ENCODE measurements at places on chromosomes 6 and 20.
A peak's percentile ranks its signal among the peaks of the same experiment; 100 is the strongest.

DNA sequence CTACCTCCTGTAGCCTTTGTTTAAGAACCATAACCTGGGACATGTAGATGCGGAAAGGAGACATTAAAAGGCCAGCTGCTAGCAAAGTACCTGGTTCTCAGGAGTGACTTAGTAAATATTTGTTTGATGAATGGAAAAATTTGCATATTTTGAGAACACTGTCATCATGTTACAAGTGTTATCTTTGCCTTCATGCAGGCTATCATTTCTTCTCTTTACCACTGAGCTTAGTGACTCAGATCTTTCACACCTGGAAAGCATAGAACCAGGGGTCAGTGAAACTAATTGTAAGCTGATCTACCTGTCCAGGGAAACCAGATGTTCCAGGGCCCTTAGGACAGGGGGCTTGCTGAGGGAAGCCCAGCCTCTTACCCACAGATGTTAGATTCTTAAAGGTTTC lies 5.4 kb downstream of the ZFP57 start:
- DNase-seq, result no peak

- DNase-seq, result no peak
Measured at GRCh38 chr20:17358854-17359253, 132.0 kb downstream of the PCSK2 start.

DNA sequence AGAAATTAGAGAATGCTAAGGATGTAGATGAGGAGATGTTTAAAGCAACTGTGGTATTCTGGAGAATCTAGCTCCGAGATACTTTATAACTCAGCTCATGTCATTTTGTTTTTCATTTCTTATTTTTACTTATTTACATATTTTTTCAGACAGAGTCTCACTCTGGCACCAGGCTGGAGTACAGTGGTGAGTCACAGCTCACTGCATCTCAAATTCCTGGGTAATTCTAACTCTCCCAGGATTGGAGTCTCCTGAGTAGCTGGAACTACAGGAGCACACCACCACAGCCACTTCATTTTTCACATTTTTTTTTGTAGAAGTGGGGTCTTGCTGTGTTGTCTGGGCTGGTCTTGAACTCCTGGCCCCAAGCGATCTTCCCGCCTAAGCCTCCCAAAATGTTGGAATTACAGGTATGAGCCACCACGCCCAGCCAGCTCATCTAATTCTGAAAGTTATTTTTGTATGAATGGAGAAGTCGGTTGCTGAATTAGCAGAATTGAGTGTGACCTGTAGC lies 94.3 kb upstream of the FAM8A1 start:
- no peak for DNase-seq

DNA sequence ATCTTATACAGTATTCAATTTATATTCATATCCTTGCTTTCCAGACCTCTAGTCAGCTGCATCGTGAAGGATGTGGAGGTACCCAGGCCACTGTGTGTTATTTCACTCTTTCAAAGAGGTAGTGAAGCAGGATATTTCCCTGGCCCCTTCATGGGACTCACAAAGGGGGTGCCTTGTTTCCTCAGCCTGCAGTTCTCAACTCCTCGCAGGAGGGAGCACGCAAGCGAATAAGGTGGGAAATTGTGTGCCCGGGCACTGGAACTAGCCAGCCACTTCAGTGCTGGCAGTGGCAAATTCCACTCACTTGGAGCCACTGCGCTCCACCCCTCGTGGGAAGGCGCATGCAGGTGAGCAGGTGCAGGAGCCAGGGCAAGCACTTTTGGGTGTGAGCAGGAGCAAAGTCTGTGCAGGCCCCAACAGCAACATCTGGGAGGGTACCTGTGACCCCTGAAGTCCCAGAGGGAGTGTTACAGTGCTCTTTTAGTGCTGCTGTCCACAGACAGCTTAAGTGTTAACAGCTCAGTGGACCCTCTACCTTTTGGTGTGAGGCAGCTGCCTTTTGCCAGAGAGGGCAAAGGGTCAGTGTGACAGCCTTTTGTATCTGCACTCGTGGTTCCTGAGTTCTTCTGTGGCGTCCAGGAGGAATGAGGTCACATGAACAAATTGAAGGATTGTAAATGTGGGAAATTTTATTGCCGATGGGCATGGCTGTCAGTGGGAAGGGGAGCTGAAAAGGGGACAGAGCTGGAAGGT lies 49.4 kb upstream of the FAM135A start:
- no peak for DNase-seq

- DNase-seq, result no peak
Measured at GRCh38 chr6:20412682-20413073, 11.0 kb downstream of the E2F3 start.

DNA sequence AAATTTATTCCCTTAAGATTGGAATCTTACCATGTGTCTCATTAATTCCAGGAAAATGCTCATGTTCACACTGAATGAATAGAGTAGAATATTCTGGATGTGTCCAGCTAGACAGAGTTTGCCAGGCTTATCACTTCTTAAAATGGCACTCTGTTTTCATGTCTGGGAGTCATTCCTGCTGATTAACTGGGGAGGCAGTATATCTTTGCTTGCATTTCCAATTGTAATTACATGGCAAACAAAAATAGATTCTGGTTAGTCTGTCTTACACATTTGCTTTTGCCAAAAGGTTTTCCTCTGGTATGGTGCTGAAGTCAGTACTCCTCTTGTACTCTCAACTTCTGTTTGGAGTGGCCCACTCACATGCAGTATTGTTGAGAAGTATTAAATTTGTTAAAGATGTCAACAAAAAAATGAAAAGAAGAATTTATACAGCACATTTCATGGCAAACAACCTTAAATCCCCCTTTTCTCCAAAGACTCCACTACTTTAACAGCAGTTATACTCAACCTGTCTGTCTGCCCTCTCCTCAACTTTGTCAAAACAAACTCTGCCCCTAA lies 70.2 kb downstream of the TENT5A start:
- DNase-seq, result no peak

GRCh38 chr6:81996414-81996813 lies 243.9 kb upstream of the TENT5A start:
- no peak for DNase-seq

DNA sequence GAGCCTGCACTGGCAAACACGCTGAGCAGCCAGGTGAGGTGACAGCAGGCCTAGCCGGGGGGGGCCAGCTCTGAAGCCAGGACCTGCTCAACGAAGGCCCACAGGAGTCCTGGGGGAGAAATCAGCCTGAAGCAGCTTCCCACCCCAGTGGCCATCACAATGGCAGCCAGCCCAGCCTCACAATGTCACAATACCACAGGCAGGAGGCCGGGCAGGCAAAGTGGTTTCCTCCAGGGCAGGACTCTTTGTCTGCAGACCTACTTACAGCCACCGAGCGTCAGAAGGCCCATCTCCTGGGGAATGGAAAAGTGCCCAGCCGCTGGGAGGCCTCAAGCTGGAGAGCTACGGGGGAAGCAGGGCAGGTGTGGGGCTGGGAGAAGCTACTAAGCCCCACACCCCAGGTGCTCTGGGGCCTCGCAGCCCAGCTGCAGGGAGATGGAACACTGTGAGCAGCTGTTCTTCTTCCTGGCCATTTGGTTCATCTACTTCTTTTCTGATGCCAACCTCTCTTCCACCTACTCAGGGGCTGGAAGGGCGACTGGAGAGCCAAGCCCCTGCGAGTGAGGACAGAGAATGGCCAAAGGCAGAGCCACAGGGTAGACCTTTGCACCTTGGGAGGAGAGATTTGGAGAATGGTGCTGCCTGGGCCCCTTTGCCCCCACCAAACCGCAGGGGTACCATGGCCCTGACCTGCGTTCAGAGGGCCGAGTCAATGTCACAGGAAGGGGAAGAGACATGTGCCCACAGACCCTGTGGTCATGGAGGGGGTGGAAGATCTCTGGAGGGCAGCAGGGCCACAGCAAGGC lies 22.3 kb upstream of the AVP start:
- no peak for DNase-seq

- DNase-seq, result no peak
Measured at GRCh38 chr6:123869334-123869733, 65.7 kb downstream of the NKAIN2 start.

DNA sequence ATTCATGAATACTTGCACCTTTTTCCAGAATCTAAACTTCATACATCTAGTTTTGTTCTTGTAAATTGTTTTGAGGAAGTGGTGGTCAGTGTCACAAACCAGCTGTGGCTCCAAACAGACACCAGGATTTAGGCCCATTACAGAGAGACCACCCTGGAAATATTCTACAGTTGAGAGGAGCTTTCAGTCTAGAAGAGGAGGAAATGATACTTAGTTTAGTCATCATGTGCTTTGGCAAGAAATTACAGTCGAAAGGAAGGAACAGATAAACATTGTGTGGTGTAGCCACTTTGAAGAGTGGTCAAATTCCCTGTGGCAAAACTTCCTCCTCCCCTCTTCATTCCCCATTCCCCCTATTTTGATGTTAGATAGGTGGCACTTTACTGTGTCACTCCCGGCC lies 15.7 kb downstream of the DCBLD1 start:
- DNase-seq, result no peak

DNA sequence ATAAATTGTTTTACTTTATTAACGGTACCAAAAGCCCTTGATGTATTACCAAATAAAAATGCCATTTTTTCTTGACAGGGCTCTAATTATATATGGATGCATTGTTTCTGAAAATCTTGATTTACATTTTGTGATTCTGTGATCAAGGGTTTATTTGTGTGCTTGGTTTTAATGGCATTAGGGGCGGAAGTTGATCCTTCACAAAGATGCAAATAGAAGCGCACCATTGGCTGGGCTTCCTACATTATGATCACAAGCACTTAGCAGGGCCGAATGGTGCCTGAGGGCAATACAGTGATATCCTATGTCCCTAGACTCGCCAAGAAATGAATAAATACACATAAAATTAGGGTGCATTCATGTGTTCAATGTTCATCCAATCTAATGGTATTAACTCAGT lies 172.9 kb upstream of the UST start:
- DNase-seq, result no peak

- no peak for DNase-seq
Measured at GRCh38 chr6:44099192-44099591, 28.1 kb downstream of the MRPL14 start.

DNA sequence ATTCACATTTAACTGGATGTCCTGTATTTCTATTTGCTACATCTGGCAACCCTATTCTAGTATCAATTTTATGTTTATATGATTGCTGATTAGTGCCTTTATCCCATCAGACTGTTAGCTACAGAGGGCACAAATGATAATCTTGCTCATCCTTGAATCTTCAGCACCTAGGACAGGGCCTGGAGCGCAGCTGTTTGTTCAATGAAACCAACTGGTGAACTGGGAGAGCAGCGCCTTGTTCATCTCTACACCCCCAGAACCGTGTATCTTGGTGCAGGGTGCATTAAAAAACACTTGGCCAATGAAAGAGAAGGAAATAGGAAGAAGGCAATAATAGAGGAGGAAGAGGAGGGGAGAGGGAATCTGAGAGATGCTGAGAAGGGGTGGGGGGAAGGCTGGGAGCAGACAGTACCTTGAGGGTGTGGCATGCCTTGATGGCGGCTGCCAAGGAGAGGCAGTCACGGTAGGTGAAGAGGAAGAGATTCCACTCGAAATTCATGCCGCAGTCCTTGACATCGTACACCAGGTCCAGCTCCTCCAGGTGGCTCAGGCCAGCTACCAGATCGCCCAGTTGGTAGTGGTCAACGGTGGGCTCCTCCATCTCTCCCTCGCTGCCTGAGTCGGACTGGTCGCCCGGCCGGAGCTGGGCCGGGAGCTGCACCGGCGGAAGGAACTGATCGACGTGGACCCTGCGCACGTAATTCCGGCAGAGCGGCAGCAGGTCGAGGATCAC lies 15.5 kb downstream of the TMEM151B start:
- DNase-seq, result no peak

DNA sequence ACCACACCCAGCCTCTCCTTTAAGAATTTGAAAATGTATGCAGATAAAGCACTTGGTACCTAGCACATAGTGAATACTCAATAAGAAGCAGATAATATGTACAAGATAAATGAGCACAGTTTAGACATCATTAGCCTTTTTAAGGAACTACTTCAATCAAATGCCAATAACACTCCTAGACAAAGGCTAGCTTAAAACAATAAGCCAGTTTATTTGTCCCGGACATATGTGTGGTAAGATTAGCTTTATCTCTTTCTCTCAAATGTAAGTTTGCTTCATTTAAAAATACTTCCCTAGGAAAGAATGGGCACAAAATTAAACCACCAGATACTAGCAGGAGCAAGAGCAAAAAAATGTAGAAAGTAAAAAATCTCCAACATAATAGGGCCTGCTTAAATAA lies 73.8 kb downstream of the MAP3K5 start:
- DNase-seq, result no peak

- DNase-seq, result no peak
Measured at GRCh38 chr6:20771409-20771808, 237.2 kb downstream of the CDKAL1 start.

GRCh38 chr6:54248994-54249393 lies 59.2 kb upstream of the TINAG start:
- no peak for DNase-seq

- DNase-seq, result no peak
Measured at GRCh38 chr6:30603961-30604360, 13.1 kb downstream of the PPP1R10 start.

DNA sequence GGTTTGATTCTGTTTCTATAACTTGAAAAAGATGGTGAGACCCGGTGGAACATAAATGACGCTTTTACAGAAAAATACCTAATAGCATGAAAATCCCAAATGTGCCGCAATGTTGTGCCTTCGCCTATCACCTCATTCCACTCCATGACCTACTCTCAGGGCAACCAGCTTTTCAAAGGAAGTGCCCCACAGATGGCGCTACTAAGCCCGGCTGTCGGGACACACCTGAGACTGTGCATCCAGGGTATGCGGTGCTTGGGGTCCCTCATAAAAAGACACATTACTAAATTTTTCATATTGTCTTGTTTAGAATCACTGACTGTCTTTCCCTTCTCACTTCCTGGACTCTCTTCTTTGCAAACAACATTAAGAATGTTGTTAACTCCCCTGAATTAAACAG lies 145.5 kb upstream of the RPS6KA2 start:
- no peak for DNase-seq

GRCh38 chr6:1024587-1024986 lies 287.3 kb upstream of the FOXQ1 start:
- DNase-seq, result no peak

DNA sequence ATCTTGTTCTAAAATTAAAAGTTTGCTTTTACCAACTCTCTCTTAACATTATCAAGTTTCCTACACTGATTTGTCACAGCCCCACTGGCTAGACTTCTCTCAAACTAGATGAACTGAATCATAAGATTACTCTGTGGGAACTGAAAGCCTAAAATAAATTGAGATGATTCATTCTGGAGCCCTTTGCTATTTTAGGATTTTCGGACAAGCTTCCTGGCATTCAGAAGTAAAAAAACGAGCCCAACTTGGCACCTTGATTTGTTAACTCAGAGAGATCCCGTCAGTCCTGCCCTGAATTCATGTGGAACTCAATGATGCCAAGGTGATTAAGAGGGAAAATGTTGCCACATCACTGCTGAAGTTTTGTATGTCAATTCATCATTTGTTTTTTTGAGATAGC lies 122.0 kb upstream of the NRSN1 start:
- DNase-seq, result no peak

GRCh38 chr20:56766528-56766927 lies 137.4 kb downstream of the TFAP2C start:
- DNase-seq, result no peak

GRCh38 chr6:20778912-20779311 lies 244.7 kb downstream of the CDKAL1 start:
- DNase-seq, result no peak

- DNase-seq, result peak; percentile 69
Measured at GRCh38 chr20:59087829-59088433, 45.3 kb upstream of the PRELID3B start.

- no peak for DNase-seq
Measured at GRCh38 chr6:121857551-121857950, 422.1 kb downstream of the GJA1 start.

- DNase-seq, result no peak
Measured at GRCh38 chr20:53161473-53161872, 189.3 kb downstream of the TSHZ2 start.

GRCh38 chr6:126039284-126039683 lies 52.9 kb downstream of the TRMT11 start:
- no peak for DNase-seq
